ENCODE measurements at places on chromosomes 4 and X.

DNA sequence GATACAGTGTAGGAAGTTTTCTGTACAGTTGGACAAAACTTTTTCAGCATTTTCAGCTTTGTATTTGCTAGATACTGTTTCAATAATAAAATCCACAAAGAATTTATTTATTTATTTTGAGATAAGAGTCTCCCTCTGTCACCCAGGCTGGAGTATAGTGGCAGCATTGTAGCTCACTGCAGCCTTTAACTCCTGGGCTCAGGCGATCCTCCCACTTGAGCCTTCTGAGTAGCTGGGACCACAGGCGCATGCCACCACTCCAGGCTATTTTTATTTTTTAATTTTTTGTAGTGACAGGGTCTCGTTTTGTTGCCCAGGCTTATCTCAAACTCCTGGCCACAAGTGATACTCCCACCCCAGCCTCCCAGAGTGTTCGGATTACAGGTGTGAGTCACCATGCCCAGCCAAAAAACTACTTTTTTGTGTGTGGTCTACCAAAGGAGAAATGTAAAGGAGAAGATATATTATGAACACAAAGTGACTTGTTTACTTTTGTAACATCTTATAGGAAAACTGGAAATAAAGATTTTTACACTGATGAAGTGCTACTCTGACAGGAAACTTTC is 13.0 kb upstream of the SOWAHD start:
- DNase-seq, result no peak

DNA sequence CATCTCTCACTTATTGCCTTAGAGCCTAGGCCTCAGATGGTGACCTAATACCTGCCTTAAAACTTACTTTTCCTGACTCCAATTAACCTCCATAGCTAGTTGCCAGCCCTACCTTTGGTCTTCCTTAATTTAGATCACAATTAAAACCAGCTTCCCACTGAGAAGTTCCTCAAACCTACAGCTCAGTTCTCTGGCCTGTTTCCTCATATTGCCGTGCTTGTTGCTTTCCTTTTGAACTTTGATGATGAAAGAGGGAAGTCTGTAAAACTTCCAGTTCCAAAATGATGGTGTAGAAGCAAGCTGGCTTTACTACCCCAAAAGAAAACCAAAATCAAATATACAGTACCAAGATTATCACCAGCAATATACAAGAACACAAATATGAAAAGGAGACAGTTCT is 28.9 kb upstream of the CAMK2D start:
- DNase-seq, result no peak

GRCh38 chrX:3563451-3563850 is 150.0 kb downstream of the PRKX start:
- DNase-seq, result no peak

DNA sequence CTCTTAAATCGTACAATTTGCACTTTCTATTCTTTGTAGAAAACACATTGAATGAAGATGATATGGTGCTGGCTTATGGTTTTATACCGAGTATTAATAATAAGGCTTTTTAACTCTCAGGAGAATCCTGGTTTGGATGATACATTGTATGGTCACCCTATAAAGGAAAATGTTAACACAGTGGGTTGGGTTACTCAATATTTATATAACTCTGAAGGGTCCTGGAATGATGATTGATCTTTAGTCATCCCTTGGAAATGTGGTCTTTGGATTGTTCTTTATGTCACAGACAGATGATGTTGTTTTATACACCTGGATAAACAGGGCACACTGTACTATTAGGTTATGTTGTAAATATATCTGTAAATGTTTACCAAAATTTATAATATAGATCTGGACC is 496.2 kb upstream of the NDST4 start:
- no peak for DNase-seq

DNA sequence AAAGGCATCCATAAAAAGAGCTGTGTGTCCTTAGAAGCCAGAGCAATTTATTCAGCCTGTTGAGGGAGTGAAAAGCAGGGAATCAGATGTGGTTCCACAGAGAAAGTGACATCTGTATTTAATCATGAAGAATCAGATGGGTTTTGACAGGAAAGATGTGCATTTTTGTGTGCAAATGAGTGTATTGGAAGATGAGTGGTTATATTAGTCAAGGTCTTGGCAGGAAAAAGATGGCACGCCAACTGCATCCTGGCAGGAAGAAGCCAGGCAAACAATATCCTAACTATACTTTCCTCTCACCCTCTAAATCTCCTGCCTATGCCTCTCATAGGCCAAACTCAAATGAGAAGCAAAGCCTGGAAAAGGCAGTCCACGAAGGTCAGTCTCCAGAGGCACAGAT is 59.1 kb downstream of the SCFD2 start:
- no peak for DNase-seq

- DNase-seq, result no peak
Measured at GRCh38 chr4:184424993-184425758, 49.2 kb downstream of the IRF2 start.

DNA sequence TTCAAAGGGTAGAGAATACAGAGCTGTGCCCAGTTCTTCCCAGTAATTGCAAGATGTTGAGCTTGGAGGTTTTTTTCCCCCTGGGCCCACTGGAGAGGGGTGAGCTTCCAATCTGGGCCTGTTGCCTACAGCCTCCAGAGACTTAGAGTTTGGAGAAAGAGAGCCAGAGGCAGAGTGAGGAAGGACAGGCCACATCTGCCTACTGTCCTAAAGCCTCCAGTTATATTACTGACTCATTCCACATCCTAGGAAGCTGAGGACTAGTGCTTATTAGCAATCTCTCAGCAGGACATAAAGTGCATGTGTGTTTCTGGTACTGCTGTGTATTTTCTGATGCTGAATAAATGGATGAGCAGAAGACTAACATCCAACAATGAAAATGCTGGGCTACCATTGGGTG is 181.0 kb upstream of the MAMLD1 start:
- no peak for DNase-seq

- DNase-seq, result no peak
Measured at GRCh38 chrX:54089191-54089590, 44.9 kb upstream of the PHF8 start.

DNA sequence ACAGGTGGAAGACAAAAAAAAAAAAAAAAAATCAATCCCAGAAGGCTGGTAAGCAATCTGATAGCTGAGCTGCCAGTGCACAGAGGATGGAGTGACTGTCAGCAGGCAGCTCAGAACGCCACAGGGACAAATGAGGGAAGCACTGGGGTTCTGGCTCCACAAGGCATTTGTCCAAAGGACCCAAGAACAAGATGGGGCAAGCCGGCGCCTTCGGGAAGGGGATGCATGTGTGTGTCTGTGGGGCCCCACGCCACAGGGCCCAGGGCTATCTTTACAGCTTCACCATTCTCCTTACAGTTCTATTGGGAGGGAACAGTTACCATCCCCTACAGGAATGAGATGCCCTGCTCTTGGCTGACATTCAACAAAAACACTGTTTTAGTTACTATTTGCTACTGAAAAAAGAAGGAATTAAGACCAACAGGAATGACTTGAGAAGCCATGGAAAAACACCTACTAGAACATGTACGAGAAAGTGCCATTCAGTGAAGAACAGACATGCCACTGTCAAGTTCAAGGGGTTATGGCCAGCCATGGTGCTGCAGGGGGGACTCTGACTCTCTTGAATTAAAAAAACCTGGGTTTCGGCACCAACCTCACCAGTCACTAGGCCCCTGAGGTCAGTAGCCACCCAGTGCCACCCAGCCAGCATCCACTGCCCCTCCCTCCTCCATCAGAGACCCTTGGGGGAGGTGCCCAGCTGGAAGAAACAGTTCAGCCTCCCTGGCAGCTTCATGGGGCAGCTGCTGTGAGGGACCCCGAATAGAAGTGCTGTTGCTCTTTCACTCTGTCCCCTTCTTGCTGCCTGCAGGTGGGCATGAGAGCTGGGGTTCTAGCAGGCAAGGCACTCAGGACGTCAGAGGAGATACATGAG is 18.5 kb downstream of the WDR1 start:
- DNase-seq, result no peak

DNA sequence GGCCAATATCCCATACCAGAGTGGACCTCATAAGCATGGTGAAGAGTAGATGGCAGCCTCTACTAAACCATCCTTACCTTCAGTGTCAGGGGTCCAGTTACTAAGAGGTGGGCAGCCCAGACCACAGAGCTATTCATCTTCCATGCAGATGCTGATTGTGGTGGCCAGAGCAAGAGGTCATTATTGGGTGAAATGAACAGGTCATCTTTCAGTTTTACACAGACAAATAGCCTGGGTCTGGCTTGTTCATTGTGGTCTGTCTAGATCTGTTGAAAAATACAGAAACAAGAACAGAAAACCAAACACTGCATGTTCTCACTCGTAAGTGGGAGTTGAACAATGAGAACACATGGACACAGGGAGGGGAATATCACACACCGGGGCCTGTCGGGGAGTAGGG is 71.3 kb downstream of the PAK3 start:
- no peak for DNase-seq

GRCh38 chr4:13322681-13323101 is 161.4 kb downstream of the RAB28 start:
- no peak for DNase-seq

DNA sequence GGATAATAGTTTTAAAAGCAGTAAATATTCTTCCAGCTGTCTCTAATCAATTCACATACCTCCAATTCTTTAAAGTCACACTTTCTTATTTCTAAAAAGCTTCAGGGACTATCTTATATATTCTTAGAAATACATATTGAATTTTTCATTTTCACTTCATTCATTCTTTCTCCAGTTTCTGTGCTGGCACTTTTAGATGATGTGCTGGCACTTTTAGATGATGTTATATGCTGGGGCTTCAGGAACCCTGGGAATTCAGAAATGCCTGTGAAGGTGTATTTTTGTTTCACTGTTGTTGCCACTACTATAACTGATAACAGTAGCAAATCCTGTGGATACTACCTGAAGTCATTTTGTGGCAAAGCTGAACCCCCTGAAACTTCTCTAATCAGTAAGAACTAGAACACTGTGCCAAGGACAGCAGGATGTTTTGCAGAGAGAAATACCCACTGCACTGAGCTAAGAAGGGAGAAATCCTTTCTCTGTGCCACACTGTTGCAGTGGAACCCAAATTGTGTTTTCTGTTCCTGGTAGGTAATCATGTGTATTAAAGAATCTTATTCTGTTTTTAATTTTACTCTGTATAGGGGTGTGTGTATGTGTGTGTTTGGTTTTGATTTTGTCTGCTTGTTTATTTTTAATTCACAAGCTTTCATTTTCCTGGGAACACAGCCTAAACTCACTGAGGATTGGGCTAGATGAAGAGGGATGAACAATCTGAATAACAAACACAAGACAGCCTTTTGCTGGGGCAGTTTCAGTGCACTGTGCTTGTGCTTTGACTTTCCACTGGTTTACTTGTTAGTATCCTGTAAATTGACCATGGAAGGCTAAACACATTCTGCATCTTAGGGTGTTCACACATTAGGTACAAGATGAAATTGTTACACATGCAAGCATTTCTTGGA is 898.3 kb downstream of the CCSER1 start:
- DNase-seq, result no peak

DNA sequence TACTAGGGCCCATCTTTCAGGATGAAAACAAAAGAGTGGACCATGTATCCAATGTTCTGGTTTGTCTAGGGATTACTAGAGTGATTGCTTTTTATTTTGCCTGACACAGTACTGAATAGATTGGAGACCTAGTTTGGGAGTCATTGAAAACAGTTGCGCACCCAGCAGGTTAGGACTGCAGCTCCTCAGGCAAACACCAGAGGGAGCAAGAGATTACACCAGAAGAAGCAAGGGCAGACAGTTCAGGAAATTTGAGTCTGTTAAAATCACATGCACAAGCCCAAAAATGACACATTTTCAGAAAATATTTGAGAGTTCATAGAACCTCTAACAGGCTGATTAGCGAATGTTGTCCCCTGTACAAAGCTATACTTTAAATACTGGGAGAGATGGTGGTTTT is 55.6 kb downstream of the CYLC1 start:
- DNase-seq, result peak; percentile 13

GRCh38 chrX:68684291-68684918 is 36.9 kb downstream of the STARD8 start:
- DNase-seq, result no peak

- DNase-seq, result peak; percentile 81
Measured at GRCh38 chr4:40325406-40326019, 9.6 kb upstream of the CHRNA9 start.

- no peak for DNase-seq
Measured at GRCh38 chr4:128658214-128658631, 151.3 kb upstream of the JADE1 start.

DNA sequence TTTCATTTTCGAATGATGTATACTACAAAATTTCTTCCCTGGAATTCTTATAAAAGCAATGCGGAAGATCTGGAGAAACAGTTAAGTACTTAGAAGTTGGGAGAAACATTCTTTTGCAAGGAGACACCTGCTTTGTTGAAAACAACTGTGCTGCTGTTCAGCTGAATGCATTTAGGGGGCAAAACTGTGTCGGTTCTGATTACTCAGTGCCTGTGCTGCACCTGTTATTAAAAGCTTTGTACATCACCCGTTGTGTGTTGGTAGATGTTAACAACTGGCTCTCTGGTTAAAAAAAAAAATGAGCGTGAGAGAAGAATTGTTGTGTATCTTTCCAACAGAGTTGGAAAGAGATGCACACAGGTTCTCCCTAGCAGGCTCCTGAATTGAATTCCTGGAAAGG is 184.1 kb upstream of the HHIP start:
- no peak for DNase-seq

DNA sequence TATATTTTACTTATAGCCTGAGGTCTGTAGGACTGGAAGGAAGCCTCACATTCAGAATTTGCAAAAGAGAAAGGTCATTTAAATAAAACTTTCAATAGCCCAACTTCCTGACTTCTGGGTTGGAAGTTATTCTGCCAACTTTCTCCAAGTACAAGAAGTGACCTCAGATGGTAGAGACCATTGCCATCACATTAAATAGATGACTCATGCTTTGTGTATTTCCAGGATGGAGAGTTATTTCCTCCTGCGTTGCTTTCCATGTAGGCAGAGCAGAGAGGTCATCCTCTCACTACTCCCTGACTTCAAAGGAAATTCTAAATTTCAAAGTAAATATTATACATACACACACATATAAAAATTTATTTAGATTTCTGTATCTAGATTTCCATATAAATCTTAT is 73.0 kb upstream of the NR3C2 start:
- DNase-seq, result no peak

DNA sequence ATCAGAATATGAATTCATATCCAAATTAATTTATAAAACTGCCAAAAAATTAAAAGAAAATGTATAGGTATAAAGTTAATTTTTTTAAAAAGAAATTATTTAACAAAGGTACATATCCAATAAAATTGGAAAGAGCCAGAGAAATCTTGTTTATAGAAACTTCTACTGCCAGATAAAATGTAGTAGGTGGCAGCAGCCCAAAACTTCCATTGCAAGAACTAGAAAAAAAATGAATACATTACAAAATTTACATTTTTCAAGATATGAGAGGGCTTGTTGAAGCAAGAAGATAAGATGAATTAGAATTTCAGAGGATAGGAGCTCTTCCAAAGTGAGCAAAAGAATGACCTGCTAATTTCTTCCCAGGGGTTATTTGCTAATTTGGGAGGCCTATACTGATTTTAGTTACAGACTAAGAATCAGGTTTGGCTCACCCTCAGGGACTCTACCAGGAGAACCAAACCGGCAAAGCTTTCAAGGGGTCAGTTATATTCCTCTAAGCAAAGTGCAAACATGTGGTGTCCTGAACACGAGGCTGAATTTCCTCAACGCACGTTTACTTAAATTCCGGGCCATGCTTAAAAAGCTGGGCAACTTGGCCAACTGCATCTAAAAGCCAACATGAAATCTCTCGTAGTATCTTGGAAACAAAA is 17.5 kb downstream of the ANKRD50 start:
- DNase-seq, result no peak

GRCh38 chrX:72029483-72030411 is 102.0 kb downstream of the RTL5 start:
- peak; percentile 68 for DNase-seq

Data from eye (tissue), 1 donor.